Cortex of kidney (tissue), 1 donor: ENCODE measurements at places on chromosomes 6 and 20.

GRCh38 chr6:159988983-159989454, 20.1 kb downstream of the IGF2R start:
- DNase-seq = no peak

DNA sequence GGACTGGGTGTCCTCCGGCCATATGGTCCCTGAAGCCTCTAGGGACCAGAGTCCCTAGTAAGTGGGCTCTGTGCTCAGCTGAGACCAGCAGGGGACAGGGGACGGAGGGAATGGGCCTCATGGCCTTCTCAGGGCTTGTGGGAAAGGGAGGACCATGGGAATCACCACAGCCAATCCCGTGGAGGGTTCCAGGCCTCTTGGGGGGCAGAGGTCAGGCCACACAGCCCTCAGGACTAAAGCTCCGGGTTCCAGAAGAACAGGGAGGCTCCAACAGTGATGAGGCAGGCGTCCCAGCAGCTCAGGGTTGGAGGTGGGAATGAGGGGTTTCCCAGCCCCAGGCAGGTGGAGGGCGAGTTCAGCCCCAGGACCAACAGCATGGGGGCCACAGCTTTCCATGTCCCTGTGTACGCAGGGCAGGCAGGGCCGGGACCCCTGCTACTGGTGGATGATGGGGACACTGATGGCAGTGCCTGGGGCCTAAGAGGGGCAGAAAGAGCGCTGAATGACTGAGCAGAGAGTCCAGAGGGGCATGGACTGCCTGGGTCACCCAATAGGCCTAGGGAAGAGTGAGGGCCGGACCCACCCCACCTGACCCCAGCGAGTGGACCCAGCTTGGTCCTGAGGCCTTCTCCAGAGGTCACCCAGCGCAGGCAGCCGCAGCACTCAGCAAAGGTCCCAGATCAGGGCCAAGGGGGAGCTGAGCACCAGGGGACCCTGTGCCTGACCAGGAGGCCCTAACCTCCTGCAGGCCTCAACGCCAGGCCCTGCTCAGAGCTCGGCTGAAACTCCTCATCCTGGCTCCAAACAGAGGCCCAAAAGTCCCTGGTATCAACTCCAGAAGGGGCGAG, 8.8 kb downstream of the MYL9 start:
- no peak for DNase-seq

DNA sequence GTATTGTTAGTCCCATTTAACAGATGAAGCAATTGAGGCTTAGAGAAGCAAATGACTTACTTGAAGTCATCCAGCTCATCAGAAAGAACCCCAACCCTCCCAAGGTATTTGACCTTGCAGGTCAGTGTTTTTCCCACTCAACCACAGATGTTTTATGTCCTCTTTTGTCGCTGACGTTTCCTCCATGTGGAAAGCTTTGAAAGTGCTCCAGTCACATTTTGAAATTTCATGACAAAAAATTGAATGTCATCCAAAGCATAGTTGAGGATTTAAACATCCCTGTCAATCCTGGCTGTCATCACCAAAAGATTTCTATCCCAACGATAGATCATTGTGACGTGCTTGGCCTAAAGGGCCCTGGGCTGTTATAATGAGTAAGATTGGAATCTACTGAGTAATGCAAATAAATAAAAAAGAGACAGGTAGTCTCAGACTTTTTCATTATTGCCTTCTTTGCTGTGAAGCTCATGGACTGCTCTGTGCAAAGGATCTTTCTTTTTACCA, 102.7 kb downstream of the TSHZ2 start:
- no peak for DNase-seq

DNA sequence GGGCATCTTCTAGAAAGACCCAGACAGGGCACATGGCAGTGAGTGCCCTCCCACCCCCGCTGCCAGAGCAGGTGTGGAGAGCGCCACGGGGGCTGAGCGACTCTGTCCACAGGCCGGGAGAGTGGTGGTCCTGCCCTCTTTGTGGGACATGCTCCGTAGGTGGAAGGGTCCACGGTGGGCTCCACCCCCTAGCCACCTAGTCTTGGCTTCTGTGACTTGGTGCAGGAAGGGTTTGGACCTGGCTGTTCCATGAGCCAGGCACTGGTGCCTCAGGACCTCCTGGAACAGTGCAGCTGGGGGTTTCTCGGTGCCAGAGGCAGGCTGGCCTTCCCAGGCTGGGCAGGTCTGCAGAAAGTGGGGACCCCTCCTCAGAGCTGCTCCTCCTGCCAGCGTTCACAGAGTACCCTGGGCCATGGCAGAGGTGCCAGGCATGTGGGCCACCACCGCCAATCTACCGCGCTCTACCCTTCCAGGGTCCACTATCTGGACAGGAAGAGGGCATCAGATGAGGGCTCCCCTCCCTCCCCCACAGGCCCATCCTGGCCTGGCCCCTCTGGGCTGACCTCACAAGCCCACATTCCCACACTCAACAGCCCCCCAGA, 23.0 kb downstream of the SLCO4A1 start:
- DNase-seq = no peak

- DNase-seq = no peak
These were observed 348.1 kb downstream of the GRIK2 start for GRCh38 chr6:101741474-101742171.

DNA sequence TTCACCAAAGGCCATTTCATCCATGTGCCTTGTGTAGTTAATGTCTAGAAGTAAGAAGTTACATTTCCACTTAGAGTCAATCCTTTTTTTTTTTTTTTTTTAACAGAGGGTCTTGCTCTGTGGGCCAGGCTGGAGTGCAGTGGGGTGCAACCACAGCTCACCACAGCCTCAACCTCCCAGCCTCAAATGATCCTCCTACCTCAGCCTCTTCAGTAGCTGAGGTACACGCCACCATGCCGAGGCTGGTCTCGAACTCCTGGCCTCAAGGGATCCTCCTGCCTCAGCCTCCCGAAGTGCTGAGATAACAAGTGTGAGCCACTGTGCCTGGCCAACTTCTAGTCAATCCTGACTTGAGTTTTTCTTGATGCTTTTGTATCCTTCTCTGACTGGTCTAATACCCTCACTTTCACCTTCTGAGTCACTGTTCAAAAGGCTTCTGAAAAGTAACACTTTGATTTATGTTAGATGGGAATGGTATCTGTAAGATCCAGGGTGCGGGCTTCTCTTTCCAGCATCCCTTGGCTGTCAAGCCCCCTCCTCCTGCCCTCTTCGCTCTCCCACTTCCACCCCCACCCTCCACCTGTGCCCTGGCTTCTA, 22.1 kb downstream of the TRAM2 start:
- no peak for DNase-seq

GRCh38 chr6:12116264-12116800, 104.2 kb downstream of the HIVEP1 start:
- no peak for DNase-seq

GRCh38 chr20:7171911-7172310, 404.4 kb downstream of the BMP2 start:
- no peak for DNase-seq

DNA sequence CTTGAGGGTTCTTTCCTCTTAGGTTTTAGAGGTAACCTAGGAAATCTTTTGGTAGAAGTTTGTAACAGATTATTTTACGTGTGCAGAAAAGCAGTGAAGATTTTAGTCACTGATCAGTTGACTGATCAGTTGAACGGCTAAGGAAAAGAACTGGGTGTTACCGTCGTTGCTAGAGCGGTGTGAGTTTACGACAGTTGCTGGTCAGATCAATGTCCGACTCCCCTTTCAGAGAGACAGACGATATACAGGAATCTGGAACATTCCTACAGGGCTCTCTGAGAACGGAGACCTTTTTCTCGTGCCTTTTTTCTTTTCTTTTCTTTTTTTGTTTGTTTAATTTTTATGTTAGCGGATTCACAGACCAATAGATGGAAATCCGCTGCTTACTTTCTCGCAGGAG, 132.1 kb upstream of the ZNF184 start:
- no peak for DNase-seq

DNA sequence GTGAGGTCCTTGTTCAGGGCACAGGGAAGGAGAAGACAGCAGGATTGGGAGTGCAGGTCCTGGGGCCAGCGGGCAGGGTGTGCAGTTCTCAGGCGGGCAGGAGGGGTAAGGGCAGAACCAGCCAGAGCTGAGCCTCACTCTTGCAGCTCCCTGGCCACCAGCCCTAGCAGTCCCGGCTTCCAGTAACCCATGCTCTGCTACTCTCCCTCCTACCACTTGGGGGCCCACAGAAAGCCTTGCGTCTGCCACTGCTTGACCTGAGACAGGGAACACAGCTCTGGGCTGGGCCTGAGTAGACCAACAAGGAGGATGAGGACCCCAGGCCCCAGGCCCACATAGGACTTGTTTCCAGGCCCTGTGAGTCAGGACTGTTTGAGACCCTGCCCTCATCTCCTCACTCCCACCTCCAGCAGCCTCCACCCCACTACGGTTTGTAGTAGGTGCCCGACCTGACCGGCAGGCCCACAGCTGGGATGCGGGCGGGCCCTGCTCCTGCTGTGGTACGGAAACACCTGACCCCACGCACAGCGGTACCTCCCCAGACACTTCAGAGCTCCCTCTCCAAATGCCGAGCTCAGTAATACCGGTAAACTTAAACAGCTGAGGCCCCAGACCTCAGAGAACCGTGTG, 39.2 kb downstream of the KCNK5 start:
- DNase-seq = no peak

- DNase-seq = no peak
These were observed 23.9 kb upstream of the PRL start for GRCh38 chr6:22320750-22321149.

GRCh38 chr20:23059846-23060245, 10.4 kb upstream of the THBD start:
- DNase-seq = no peak

GRCh38 chr6:131054392-131055250, 8.4 kb downstream of the EPB41L2 start:
- DNase-seq = no peak

DNA sequence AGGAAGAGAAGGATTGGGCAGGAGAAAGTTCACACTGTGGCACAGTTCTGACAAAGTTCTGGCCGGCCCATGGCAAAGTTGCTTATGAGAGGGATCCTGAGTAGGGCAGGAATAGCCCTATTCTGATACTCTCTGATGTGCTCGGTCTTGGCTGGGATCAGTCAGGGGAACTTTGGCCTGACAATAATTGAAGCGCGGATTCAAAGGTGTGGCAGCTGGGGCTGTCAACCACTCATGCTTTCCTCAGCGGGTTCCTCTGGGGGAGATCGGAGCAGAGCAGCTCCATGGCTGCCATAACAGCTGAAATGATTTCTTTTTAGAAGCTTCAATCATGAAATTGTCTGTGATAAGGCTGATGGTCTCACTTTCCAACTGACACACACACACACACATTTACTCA, 714.1 kb downstream of the DHX35 start:
- DNase-seq = no peak

DNA sequence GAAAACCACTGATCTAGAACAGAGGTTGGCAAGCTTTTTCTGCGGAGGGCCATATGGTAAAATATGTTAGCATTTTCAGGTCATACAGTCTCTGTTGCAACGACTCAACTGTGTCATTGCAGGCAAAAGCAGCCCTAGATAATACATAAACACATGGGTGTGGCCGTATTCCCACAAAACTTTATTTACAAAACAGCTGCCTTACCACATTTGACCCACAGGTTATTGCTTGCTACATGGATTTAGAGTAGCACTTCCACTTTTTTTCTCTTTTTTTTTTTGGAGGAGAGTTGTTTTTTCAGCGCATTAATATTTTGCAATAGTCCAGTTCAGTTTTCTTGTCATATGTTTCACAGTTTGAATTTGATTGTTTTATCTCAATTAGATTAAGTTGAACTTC, 2.5 kb upstream of the IGF2R start:
- no peak for DNase-seq

DNA sequence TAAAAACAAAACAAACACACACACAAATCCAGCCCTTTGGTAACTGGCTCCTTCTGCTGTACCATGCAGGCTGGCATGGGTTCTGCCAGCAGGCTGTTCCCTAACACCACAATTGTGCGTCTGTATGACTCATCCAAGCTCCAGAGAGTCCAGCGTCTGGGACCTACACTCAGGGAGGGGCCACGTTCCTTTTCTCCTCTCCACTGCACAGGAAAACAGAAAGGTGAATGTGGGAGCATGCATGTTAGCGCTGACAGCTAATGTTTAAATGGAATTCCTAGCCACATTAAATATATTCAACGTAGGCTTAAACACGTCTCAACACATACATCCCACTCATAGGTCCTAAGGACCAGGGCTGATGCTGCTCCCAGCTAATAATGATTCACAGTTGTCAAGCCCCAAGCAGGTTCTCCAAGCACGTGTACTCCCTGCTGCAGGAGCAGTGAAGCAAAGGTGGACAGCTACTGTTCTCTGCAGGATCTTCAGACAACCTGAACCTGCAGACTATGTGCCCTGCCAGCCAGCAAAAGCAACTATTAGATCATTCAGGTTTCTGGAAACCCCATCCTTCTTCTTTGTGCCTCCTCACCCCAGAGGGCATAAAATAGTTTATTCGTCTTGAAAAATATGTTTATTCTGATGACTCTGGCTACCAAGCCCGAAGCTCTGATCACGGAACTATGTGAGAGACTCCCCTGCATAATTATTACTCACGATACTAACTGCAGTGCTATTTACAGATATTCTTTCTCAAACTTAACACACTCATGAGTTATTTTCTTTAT, 20.9 kb downstream of the MAP1LC3A start:
- no peak for DNase-seq

GRCh38 chr20:50188879-50189680, 1.6 kb upstream of the CEBPB start:
- DNase-seq = no peak

GRCh38 chr6:13488896-13489237, 1.5 kb upstream of the GFOD1 start:
- DNase-seq = no peak

DNA sequence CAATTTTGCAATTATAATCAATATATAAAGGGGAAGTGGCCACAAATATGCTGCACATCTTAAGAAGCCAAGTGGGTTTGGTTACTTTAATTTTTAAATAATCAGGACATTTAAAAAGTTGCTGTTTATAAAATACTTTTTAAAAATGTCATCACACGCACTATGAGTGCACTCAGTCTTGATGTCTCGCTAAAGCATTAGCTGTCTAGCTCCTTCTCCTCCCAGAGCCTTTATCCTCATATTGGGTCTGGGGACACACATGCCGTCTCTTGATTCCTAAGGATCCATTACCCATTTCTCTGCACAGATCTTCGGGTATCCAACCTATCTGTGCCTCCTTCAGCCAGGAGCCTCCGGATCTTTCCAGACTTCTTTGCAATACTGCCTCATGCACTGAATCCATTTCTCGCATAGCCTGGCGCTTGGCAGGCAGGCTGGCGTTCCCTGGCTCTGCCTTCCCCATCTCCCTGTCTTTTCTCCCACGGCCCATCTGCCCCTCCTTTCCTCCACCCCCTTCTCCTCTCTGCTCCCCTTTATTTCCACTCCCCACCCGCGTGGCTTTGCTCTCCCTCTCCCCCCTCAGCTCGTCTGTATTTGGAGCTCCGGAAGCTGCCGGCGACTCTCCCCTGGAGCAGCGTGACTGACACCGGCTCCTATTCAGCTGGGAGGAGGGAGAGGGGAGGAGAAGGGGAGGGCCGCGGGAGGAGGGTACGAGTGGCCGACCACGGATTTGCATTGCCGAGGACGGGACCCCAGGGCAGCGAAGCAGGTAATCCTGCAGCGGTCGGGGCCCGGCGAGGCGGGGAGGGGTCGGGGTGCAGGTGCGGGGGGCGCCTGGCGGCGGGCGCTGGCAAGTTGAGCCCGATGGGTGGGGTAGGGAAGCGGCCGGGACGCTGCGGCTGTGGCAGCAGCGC, at the start of gene CAP2:
Gene CAP2, plus strand, starts transcription at position 618 of the 914 bp plus-strand sequence. CDS start 27,961 bp downstream, outside the sequence.
- DNase-seq = no peak
